ENCODE measurements at places on chromosomes 2 and 18. TPM values are rescaled to one million over a fixed set of nuclear protein-coding genes. Genes with fewer than 3 reads are reported as not detected.

GRCh38 chr18:35303610-35304009, 13.6 kb upstream of the ZSCAN30 start:
- DNase-seq, result no peak

DNA sequence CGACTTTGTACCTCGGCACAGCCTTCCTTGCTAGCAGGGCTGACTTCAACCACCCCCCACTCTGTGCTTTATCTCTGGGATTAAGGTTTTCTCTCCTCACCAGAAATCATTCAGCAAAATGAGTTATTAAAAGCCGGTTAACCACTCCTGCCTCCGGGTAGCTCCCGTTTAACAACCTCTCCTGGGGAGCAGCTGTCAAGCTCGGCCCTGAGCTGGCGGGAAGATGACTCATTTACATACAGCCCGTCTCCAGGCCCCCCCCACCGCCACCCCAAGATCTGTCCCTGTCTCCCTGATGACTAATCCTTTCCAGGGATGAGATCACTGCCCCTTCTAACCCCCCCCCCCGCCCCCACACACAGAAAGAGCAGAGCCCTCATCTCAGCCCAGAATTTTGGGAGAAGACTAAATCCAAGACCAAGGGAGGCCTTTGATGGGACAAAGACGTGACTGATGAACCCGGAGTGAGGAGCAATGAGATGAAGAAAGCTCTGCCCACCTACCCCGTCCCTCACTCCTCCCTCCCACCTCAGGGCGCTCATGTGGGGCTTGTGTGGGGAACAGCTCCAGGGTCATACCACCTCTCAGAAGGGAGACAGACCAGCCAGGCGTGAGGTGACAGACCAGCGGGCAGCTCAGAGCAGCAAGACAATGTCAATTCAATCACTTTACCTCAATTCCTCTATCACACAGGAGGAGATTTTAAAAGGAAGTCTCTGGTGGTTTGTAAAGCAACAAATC, 131.4 kb downstream of the MSH2 start:
- DNase-seq, result peak; percentile 12

GRCh38 chr2:10053351-10053750, 10.0 kb downstream of the KLF11 start:
- DNase-seq, result no peak

DNA sequence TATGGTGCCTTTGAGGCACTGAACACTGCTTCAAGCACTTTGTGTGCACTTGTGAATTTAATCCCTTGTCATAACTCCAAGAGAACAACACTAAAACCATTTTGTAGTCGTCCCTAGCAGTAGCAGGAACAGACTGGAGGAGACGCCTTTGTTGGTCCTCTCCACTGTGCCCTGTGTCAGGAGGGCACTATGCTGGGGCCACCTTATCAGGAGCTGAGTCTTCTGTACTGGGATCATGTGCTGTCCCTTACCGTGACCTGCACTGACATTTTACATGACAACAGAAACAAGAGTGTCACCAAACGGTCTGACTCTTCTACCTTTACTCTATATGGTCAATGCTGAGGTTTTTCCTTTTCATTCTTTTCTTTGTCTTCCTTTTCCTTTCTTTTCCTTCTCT, 62.0 kb downstream of the ACOXL start:
- DNase-seq, result no peak

The LAMA3 gene
- total RNA-seq, result 0.08 TPM

Data from activated T-cell treated with anti-CD3 and anti-CD28 coated beads, Interleukin-2, amount 50 U/mL, for 4 hours (primary cell).